ENCODE measurements at places on chromosomes 1 and 21. TPM values are rescaled to one million over a fixed set of nuclear protein-coding genes. Genes with fewer than 3 reads are reported as not detected.

SV2A gene
- total RNA-seq = 2.8 TPM

TGFB2 gene
- 4.5 TPM for total RNA-seq

FABP3 gene
- total RNA-seq = 2,894 TPM

PGLYRP4 gene
- not detected for total RNA-seq

PLA2G5 gene
- total RNA-seq = 122 TPM

DNA sequence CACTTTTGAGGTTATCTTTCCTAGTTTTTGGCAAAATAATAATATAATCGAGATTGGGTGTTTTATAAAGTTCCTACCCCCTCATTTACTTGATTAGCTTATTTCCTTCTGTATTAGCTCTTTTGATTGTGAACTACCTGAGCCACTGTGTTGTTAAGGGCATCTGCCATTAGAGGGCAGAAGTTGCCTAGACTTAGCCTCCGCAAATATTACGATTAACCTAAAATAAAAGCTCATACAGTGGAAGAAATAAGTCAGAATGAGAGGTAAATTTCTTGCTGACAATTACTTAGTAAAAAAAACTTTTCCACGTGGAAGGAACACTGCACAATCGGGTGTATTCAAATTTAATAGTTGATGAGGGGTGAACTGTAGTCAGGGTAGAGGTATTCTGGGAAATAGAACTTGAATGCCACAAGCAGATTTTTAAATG lies 2.3 kb downstream of the H3-3A start:
- DNase-seq = peak; percentile 51

DNA sequence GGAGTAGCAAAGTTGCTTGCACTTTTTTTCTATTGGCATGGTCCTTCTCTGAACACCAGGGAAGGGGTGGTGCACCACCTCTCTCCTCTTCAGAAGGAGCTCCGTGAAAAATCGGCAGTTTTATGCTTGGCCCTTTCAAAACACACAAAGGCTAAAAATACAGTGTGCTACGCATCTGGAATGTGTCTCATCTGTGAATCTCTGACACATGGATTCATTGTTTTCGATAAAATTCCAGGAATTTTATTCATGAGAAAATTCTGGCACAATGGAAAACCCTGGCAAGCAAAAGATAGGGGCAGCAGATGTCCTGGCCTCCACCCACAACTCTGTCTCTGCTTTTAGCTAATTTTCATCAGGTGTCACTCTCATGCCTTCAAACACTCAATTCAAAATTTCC lies 42.9 kb downstream of the ERG start:
- DNase-seq = no peak

DNA sequence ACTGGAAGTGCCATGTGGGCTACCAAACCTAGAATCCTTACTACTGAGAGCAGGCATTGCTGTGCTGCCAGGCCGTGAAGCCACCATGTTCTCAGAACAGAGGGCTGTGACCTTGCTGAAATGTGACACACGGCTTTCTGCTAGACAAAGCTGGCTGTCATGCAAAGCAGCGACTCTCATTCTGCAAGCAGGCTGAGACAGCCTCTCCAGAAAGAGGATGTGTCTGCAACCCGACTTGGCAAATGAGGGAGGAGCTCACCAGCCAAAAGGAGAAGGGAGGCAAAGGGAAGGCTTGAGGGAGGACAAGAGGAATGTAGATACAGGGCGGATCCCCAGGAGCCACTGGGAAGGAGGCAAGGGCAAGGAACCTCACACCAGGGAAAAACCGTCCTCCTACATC lies 85.7 kb upstream of the KRTAP19-8 start:
- DNase-seq = peak; percentile 56

- DNase-seq = no peak
These were observed 55.7 kb downstream of the GIPC2 start for GRCh38 chr1:78101514-78101913.

DNA sequence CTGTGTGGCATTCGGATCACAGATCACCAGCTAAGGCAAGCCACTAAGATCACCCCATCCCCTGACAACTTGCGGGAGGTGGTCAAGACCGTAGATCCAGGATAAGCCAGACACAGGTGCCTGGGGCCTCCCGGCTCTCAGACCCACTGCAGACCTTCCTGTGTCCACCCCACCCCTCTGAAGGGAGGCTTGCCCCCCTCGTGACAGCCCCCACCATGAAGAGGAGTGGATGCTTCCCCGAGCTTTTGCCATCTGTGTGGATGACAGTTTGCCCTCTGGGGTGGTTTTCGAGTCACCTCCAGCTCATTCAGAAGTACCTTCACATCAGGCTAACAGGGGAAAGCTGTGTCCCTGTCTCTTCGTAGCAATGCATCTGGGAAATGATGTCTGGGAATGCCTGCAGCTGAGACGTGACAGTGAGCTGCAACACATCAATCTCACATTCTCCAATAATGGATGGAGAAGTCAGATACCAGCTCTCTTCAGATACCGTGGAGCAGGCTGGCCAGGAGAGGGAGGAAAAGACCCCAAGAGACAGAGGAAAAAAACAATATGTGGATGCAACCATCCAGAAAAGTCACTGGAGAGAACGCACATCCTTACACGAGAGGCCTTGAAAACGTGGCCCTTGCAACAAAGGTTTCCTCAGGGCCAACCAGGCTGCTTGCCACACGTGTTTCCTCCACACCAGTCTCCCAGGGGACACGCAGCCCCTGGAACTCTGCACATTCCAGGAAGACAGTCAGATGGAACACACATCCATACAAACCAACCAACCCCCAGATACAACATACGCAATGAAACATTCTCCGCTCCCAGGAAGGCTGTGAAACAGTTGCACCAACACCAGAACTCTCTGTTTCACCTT lies 20.4 kb upstream of the FHAD1 start:
- no peak for DNase-seq

DNA sequence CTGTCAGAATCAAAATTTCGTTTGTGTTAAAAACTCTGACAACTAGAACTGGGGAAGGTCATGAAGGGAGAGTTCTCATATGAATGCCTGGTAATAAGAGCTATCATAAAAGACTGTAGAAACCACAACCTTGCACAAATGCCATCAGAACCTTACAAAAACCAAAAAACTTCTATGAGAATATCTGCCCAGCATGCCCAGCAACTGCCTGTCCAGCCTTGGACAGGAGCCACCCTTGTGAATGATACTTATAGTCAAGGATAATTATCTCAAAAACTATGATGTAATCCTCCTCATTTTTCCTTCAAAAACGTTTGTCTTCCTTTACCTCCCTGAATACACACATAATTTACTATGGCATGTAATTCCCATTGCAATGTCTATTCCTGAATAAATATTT lies 53.4 kb upstream of the C1orf185 start:
- no peak for DNase-seq

DNA sequence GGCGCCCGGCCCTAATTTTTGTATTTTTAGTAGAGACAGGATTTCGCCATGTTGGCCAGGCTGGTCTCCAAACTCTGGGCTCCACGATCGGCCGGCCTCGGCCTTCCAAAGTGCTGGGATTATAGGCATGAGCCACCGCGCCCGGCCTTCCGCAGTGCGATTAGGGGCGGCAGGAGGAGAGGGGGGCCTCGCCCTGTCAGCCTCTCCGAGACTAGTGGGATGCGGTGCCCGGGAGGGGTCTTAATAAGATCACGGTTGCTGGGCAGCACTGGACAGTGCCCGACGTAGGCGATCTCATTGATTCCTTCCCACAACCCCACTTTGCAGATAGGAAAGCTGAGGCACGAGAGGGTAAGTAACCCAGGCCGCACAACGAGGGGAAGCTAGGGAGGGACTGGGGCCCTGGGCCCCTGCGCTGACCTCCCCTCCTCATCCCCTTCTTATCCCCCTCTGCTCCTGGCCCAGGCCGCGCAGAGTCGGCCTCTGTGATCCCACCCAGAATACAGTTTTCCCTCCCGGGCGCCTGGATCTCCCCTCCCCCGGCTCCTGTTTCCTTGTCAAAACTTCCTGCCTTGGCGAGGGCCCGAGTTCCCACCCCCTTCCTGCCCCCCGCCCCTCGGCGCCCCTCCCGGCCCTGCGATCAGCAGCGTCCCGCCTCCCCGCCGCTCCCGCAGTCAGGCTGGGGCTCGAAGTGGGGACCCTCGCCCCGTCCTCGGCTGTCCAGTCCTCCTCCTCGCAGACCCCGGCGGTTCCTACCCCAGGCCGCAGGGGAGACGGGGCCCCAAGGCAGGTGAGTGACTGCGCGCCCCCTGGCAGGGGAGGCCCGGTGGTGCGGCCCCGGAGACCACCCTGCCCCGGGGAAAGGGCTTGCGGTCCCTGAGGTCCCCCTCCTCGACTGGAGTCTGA lies at the start of gene PEAR1:
Gene PEAR1, plus strand, starts transcription at position 671 of the 906 bp plus-strand sequence. CDS start 10,209 bp downstream, outside the sequence.
- DNase-seq = peak; percentile 91

DNA sequence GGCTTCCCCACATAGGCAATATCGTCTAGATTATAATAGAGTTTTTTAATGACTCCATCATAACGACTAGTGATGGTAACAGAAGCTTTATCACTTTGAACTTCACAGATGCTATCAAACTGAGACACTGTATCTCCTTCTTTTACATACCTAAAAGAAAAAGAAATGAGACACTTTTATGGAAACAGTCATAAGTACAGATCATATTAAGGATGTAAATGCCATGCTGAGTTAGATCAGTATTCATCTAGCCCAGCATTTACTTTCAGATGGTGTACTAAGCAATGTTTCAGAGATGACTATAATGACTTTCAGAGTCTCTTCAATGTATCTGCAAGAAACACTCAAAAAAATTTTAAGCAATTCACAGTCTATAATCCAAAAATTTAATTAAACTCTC lies 18.9 kb downstream of the DBT start:
- DNase-seq = no peak

- peak; percentile 71 for DNase-seq
These were observed at the start of gene GOLT1A for GRCh38 chr1:204213668-204214662. GOLT1A (minus strand) TSS chr1:204213988; CDS start chr1:204213906, 82 bp downstream.

DNA sequence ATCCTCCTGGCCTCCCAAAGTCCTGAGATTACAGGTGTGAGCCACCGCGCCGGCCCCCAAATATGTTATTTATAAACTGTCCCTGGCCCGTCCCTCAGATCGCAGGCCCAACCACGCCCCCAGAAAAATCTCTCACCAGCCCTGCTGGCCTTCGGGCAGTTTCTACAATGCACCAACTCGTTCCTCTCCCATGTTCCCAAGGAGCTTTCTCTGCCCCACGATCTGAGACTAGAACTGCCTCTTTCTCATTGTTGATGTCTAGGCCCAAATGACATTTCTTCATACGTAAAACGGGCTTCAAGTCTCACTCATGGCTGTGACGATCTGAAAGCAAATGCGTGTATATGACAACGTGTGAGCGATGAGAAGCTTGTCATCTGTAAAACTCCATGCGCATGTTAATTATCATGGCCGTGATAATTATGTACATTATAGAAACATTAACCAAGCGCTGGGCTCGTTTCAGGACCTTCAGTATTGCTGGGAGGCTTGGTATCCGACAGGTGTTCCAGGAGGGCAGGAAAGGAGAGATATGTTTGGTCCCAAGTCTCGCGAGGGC lies 748 bp upstream of the NIPAL3 start:
- DNase-seq = no peak

- DNase-seq = peak; percentile 96
These were observed at the start of gene NUAK2 for GRCh38 chr1:205321162-205321958. NUAK2 (minus strand) TSS chr1:205321745; CDS start chr1:205321628, 117 bp downstream.

DNA sequence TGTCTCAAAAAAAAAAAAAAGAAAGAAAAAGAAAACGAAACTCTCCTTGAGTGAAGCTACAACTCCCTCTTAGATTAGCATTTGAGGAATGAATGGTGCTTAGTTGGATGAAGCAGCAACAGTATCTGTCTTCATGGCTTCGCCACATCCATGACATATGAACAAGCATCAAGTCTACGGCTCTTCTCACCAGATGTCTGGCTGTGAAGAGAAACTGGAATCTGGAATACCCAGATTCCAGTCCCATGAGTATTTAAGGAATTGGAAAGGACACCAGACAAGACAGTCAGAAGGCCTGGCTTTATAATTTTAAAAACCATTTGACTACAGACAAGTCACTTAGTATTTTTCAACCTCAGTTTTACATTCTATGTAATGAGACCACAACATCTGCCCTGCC lies 38.0 kb upstream of the TADA1 start:
- no peak for DNase-seq

- no peak for DNase-seq
These were observed 17.6 kb downstream of the RIT1 start for GRCh38 chr1:155893389-155894142.

DNA sequence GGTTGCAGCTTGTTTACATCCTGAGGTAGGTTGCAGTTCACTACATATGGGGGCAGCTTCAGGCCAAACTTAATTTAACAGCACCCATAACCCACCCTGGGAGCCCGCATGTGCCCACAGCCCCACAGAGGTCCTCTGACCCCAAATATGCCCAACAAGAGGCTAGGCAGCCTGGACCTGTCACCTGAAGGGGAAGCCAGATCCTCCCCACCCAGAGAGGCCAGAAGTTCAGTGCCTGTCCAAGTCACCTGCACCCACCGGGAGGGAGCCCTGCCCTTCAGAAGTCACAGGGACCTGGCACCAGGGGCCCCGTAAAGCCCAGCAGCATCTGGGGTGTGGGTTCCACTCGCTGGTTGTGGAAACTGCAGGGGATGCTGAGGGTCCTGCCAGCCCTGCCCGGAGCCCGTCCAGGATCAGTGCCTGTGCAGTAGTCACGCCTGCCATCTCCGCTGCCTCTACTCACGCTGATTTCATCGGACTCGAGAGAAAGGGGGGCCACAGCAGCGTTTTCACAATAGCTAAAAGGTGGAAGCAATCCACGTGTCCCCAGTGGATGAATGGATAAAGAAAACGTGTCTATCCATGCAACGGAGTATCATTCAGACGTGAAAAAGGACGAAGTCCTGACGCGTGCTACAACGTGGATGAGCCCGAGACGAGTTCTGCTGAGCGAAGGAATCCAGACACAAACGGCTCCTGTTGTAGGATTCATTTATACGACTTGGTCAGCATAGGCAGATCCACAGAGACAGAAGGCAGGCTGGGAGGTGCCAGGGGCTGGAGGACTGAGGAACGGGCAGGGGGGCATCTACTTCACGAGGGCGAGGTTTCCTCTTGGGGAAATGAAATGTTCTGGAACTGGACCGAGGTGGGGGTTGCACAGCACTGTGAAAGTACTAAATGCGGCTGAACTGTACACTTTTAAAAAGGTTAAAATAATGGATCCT lies 33.9 kb upstream of the COL6A2 start:
- no peak for DNase-seq

- DNase-seq = no peak
These were observed 45.4 kb downstream of the C1orf185 start for GRCh38 chr1:51147394-51147793.

DNA sequence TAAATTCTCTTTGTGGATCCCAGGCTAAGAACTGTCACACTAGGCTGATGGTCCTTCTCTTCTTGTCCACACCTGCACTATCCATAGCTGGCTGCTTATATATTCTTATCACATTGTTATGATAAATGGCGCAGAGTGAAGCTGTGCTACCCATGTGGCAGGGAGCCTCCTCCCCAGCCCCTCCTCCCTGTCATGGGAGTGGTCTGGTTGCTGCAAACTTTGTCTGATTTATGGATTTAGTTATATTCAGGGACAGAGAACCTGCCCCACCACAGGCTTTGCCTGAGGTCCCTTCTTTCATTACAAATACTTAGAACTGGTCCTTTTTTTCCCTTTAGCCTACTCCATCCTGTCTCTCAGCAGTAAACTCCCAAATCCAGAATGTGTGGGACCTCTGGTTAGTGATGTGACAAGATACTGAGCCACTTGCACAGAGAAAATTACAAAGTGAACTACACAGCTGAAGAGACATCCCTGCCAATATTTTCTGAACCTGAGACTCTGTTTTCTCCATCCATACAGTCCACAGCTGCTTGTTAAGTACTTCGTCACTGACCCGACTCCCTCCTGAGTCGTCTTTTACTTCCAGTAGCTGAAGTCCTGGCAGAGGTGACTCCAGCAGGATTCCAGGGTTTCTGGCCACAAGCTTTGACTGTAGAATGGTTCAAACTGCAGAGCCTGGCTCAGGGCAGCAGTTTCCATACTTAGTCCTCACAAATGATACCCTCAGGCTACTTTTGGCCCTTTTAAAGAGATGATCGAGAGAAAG lies 37.6 kb downstream of the PTGFRN start:
- no peak for DNase-seq

GRCh38 chr1:18511874-18512150 lies 31.1 kb downstream of the KLHDC7A start:
- no peak for DNase-seq
